ENCODE measurements at places on chromosomes 5 and 9. TPM values are rescaled to one million over a fixed set of nuclear protein-coding genes. Genes with fewer than 3 reads are reported as not detected.

SPZ1 gene
- polyA plus RNA-seq, result not detected

ABLIM3 gene
- not detected for polyA plus RNA-seq

POU5F2 gene
- polyA plus RNA-seq, result 0.14 TPM

RGS7BP gene
- polyA plus RNA-seq, result not detected

AQP7 gene
- 0.15 TPM for polyA plus RNA-seq

PLEKHG4B gene
- not detected for polyA plus RNA-seq

SHISAL2B gene
- not detected for polyA plus RNA-seq

ANXA1 gene
- 88.7 TPM for polyA plus RNA-seq

ORM2 gene
- polyA plus RNA-seq, result not detected

KCTD16 gene
- polyA plus RNA-seq, result not detected

C9orf50 gene
- not detected for polyA plus RNA-seq

ADAMTS6 gene
- polyA plus RNA-seq, result 0.18 TPM
